ENCODE measurements at places on chromosomes 6 and 20.

- no peak for DNase-seq
These were observed 12.2 kb upstream of the SLC17A2 start for GRCh38 chr6:25942561-25943147.

- DNase-seq = peak; percentile 88
These were observed 11.5 kb downstream of the PMEPA1 start for GRCh38 chr20:57698116-57698866.

DNA sequence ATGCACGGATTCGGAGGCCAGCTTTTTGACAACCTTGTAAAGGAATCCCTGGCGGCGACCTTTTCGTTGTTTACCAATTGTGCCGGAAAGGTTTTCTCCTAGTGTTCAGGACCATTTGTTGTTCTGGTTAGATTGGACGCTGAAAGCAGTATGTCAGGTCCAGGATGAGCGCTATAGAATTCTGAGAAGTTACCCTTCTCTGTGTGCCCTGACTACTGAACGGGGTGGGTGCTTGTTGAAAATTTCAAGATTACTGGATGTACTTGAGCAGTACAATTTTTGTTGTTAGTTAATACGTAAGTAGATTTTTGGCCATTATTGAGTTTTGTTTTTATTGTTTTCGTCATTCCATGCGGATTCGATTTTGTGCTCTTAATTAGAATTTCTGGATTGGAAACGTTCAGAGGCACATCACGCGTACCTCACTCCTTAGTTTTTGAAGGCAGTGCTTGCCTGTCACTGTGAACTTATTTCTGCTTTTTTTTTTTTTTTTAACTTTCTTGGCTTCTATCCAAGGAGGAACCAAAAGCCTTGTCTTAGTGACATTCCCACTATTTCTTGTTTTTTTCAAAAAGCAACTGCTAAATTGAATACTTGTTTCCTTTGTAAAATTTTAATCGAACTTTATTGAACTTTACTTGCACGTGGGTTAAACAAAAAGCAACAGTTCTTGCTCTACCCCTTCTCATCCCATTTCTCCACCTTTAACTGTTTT, 898 bp downstream of the XRN2 start:
- no peak for DNase-seq

- no peak for DNase-seq
These were observed 2.6 kb upstream of the ZSCAN12 start for GRCh38 chr6:28402197-28402596.

DNA sequence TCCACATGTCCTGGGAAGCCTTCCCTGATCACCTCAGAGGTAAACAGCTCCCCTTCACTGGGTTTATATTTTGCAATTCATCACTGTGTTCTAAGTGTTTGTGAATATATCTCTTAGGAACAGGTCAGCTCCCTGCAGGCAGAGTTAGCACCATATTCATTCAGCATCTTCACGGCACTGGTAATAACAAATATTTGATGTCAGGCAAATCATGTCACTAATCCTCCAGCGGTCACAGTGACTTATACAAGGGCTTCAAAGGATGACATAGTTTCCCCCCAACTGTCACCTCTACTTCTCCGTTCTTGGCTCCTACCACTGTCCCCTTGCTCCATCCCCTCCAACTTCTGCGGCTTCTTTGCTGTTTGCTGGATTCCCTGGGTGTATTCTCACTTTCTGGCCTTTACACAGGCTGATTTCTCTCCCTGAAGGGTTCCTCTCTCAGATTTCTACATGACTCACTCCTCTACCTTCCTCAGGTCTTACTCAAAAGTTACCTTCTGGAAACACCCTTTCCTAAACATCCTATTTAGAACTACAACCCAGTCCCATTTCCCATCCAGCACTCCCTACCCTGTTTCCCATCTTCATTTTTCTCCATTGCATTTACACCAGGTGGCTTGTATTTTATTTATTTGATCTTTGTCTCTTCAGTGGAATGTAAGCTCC, 66.6 kb downstream of the NHLRC1 start:
- no peak for DNase-seq

- DNase-seq = no peak
These were observed 73.3 kb downstream of the SLC22A23 start for GRCh38 chr6:3383525-3383924.

GRCh38 chr6:164039954-164040375, 625.4 kb downstream of the QKI start:
- DNase-seq = peak; percentile 2

DNA sequence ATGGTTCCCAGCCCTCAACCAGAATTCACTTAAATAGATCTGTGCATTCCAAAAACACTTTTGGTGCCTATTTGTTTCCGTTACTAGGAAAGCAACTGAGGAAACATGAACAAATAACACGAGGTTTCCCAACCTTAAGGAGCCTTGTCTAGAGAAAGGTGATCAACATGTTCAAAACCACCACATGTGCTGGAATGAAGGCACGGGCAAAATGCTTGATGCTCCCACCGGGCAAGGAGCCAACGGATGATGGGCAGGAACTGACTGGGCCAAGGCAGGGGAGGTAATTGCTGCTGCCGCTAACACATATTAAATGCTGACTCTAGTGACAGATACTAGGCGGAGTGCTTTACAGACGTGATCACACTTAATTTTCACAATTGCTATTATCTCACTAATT, 2.5 kb downstream of the MYLK4 start:
- no peak for DNase-seq

DNA sequence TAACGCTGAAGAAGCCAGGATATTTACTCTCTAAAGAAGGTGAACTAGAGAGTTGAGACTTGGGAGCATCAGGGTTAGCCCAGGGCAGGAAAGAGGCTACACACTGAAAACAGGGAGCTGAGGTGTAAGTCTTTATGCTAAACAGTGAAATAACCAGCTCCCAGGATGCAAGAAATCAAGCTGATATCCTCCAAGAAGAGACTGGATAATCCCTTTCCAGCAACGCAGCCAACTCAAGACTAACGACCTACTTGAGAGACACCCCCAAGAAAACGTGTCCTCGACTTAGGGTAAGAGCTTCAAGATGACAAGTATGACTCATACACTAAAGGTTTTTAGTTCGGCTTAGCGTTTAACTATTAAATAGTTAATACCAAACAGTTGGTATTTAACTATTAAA, 202.2 kb downstream of the TASP1 start:
- DNase-seq = no peak
